Spinal cord (tissue), 10 donors: ENCODE measurements at places on chromosomes 3 and 15.

DNA sequence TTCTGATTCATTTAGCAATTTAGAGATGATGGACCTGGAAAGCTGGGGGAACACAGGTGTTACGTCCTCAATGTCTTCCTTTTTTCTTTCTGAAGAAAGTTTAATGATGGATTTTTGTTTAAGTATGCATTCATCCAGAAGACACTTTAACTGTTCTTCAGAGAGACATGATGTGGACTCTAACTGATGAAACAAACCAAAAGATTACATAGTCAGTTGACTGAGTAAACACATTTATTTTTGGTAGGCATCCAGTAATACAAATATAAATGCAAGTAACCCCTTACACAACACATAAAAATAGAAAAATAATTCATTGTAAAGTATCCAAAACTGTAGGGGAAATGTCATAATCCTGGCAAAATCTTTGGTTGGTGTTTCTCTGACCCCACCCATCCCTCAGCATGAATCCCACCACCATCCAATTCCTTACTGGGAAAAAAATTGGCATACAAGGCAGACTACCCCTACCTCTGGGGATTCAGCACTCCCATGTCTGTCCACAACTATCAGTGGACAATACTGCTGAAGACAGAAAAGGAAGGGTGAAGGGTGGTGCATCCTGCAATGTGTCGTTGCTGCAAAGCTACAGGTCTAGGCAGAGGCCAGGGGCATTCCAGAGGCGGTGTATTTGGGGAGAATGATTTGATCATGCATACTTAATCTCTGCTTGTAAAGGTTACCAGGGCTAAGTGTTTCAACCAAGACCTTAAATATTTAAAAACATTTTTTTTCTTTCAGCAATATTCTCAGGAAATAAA is 37.4 kb downstream of the THBS1 start:
- DNase-seq, result no peak

DNA sequence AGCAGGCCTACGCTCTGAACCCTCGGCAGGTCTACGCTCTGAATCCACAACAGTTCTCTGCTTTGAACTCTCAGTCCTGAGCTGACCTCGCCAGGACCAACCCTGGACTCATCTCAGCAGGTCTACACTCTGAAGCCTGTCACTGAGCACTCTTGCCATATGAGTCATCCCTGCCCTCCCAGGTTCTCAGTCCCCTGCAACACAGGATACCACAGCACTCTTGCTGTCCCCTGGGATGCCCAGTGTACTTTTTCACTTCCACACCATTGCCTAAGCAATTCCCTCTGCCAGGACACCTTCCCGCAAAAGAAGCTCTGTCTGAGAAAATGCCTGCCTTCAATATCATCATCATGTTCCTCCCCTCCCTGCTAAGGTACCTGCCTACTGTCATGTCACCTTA is 42.0 kb downstream of the NUP210 start:
- DNase-seq, result no peak

GRCh38 chr3:120153294-120153693 is 59.0 kb upstream of the GSK3B start:
- no peak for DNase-seq

GRCh38 chr15:81981908-81982307 is 63.9 kb downstream of the MEX3B start:
- peak; percentile 93 for DNase-seq

GRCh38 chr15:91548549-91548948 is 305.0 kb upstream of the SLCO3A1 start:
- DNase-seq, result peak; percentile 56
